Epithelial cell of proximal tubule (primary cell): ENCODE measurements at places on chromosomes 2 and 18. TPM values are rescaled to one million over a fixed set of nuclear protein-coding genes. Genes with fewer than 3 reads are reported as not detected.

DNA sequence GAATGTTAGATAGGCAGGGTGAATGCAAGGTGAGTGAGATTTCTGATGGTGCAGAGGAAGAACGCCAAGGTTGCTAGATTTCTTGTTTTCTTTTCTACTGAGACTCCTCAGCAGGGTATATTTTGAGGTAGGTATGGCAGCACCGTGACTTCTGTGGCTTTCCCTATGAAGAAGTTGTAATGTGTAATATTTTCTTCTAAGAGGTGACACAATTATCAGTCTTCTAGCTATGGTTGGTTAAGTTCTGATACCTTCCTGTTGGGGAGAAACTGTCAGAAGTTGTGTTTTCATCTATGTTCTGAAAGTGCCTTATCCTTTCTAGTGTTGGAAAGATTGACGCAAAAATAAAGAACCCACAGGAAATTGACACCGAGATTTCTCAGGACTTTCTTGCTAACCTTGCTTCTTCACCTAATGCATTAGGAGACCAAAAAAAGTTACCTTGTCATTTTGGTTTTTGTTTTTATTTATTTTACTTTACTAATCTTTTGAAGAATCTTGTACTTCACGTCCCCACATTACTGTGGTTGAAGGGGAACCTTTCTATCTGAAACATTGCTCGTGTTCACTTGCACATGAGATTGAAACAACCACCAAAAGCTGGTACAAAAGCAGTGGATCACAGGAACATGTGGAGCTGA, 11.9 kb downstream of the IL18R1 start:
- no peak for DNase-seq

Gene MSH2
- 38.1 and 46.2 TPM in 2 replicates for total RNA-seq

DNA sequence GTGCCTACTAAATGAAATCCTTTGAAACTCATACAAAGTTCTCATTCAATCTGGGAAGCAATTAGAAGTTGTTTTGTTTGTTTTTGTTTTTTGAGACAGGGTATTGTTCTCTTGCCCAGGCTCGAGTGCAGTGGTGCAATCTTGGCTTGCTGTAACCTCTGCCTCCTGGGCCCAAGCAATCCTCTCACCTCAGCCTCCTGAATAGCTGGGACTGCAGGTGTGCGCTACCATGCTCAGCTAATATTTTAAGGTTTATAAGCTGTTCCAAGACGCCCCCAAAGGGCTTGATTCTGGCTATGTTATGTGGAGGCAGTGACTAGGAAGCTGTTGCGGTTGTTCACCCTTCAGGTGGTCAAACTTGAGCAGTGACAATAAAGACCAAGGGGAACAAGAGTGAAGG, 48.5 kb downstream of the NAB1 start:
- DNase-seq: no peak

DNA sequence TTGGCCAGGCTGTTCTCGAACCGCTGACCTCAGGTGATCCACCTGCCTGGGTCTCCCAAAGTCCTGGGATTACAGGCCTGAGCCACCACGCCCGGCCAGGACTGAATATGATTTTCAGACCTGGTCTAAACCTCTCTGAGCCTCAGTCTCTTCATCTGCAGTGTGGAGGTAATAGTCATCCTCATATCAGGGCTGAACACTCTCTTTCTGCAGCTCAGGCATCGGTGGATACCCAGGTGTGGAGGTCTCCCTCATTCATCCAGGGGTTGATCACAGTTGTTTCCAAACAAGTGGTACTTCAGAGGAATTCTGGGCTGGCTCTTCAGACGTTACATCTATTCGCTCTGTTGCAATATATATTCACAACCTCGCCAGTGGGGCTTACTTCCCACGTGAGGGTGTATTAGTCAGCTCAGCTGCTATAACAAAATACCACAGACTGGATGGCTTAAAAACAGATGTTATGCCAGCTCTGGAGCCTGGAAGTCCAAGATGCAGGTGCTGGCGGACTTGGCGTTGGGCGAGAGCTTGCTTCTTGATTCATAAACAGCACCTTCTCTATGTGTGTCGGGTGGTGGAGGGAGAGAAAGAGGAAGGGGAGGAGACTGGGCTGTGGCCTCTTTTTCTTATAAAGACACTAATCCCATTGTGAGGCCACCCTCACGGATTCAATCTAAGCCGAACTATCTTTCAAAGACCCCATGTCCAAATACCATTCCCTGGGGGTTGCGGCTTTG, 2.9 kb upstream of the MBP start:
- DNase-seq: no peak

- no peak for DNase-seq
Measured at GRCh38 chr2:71614976-71615766, 161.8 kb downstream of the DYSF start.

DNA sequence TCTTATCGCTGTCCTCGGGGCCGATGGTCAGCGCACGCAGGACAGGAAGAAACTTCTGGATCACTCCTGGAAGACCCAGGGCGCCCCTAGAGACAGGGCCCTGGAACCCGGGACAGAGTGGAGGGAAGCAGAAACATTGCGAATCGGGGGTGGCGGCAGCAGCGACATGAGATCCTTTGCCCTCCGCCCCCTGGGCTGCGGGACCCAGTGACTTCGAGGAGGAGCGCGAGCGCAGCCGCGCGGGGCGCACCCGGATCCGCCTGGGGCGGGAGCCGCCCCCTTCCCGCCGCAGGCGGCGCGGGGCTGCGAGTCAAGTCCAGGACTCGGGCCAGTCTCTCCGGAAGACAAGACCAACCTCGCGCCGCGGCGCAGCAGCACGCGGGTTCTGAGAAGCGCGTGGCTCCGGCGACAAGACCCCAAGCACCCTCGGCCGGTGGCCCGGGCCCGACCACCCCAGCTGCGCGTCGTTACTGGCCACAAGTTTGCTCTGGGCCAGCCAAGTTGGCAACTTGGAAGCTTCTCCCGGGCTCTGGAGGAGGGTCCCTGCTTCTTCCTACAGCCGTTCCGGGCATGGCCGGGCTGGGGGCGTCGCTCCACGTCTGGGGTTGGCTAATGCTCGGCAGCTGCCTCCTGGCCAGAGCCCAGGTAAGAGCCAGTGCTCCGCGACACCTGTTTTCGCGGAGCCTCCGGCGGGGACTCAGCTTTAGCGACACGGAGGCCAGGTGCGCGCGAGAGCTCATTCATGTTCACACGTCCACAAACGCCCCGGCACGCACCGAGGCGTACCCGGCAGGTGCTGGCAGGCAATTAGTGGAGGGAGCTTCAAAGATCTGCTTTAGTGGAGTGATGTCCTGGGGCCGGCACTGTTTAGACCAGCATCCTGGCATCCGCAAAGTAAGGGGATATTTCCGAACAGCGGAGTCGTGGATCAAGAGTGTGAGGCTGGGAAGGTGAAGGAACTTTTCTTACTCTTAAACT, at the start of gene PTH2R:
Gene PTH2R, plus strand, starts transcription at position 319 of the 978 bp plus-strand sequence. Its CDS starts 252 bp downstream, at position 571.
- no peak for DNase-seq

GRCh38 chr2:138012968-138013367, 48.7 kb downstream of the HNMT start:
- no peak for DNase-seq

DNA sequence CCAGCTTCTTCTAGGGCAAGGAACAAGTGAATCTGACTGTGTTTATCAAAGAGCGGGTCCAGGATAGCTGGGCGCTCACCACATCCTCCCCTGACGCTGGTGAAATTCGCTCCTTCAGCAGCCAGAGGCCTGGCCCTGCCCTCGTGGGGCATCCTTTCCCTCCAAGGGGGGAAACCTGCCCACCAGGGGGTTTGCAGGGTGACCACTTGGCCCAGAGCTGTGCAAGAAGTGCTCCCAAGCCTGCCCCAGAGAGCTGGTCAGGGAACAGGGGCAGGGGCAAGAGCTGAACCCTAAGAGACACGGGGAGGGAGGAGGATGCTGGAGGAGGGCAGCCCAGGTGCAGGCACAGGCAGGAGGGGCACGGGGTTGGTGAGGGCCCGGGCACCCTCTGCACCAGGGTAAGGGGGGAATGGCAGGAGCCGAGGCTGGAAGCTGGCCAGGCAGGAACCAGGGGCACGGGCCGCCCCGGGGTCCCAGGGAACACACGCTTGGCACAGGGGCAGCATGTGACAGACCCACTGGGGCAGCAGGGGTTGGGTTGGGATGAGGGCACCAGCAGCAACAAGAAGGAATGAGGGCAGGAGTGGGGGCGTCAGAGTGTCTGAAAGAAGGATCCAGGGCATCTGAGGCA, 2.8 kb upstream of the GPR55 start:
- no peak for DNase-seq

Gene MEP1B
- total RNA-seq: not detected in 2 replicates

DNA sequence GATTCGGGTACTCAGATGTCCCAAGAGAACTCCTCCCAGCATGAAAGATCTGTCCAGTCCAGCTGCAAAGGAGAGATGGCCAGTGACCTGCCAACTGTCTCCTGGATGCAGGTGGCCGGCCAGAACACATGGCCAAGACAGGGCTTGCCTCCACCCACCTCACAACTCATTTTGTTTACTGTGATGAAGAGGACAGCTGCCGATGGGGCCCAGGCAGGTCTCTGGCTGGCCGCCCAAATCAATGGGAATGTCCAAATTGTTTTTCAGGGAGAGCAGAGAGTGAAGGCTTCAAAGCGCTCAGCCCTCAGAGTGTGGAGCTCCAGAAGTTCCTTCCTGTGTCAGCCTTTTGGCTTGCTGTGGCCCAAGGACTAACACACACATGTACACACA, 41.9 kb downstream of the FOSL2 start:
- DNase-seq: no peak

DNA sequence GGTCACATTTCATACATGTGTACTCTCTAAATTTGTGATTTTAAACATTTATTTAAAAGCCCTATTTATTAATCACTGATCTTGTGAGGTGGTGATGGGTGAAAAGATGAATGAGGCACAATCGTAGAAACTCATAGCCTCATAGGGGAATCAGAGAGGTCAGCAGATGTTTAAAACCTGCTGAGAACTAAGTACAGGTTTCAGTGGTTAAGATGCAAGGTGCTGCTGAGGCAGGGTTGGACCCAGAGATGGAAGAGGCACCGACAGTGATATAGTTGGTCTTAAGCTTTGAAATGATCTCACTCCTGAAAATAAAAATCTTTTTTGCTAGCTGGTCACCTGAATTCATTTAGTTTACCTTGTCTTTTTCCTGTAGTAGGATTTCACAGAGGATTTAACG, 49.6 kb downstream of the LINC00305 start:
- DNase-seq: no peak

- DNase-seq: no peak
Measured at GRCh38 chr2:83795777-83796176, 663.3 kb downstream of the SUCLG1 start.

DNA sequence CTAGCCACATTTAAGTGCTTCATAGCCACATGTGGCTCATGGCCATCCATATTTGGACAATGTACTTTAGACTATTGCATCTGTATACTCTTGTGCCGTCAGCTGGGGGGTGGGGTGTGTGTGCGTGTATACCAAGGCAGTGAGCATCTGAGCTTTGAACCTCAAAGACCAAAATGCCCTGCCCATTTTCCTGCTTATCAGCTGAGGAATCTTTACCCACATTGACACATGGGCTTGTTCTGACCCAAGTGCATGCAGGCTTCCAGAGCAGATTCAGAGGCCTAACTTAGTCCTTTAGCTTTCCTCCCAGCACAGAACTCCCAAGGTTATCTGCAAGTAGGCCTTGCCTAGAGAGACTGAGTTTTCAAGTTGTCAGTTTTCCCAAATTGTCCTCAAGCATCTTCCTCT, 11.1 kb upstream of the MOCOS start:
- DNase-seq: no peak

GRCh38 chr2:3285901-3286645, 91.5 kb downstream of the EIPR1 start:
- no peak for DNase-seq

Gene STK17B
- total RNA-seq: 15.7 and 15.8 TPM in 2 replicates

- no peak for DNase-seq
Measured at GRCh38 chr2:212973347-212973746, 178.1 kb downstream of the IKZF2 start.

Gene SIX3
- total RNA-seq: not detected in 2 replicates

DNA sequence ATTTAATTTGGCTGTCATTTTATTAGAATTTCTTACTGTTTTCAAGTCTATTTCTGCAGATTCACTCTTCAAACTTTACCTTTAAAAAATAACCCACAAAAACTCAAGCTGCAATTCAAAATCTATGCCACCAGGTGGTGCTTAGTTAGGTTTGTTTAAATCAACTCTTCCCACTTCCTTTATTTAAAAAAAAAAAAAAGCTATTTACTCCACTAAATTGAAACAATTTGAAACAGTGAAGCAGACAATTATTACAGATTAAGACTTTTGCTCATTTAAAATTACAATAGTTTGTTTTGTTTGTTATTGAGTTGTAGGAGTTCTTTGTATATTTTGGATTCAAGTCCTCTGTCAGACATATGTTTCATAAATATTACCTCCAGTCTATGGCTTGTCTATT, 300.0 kb downstream of the PDE11A start:
- no peak for DNase-seq

Gene RIT2
- total RNA-seq: not detected in 2 replicates

Gene AKAIN1
- total RNA-seq: not detected in 2 replicates

DNA sequence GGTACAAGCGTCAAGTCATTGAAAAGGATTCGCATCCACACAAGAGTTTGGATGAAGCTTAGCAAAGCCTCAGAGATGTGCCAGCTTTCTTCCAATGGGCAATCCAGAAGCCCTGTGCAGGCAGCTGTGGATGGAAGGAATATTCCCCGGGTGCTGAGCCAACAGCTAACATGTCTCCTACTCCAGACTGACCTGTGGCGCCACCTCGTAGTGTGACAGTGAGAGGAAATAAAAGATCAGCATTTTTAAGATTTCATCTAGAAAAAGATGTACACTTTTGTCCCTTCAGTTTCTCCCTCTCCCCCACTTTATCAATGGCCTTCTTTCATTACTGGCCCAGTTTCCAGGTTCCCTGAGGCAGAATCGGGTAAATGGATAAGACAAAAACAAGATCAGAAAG, 48.9 kb upstream of the SPATS2L start:
- no peak for DNase-seq

GRCh38 chr2:215364157-215365155, 52.6 kb downstream of the ATIC start:
- no peak for DNase-seq

DNA sequence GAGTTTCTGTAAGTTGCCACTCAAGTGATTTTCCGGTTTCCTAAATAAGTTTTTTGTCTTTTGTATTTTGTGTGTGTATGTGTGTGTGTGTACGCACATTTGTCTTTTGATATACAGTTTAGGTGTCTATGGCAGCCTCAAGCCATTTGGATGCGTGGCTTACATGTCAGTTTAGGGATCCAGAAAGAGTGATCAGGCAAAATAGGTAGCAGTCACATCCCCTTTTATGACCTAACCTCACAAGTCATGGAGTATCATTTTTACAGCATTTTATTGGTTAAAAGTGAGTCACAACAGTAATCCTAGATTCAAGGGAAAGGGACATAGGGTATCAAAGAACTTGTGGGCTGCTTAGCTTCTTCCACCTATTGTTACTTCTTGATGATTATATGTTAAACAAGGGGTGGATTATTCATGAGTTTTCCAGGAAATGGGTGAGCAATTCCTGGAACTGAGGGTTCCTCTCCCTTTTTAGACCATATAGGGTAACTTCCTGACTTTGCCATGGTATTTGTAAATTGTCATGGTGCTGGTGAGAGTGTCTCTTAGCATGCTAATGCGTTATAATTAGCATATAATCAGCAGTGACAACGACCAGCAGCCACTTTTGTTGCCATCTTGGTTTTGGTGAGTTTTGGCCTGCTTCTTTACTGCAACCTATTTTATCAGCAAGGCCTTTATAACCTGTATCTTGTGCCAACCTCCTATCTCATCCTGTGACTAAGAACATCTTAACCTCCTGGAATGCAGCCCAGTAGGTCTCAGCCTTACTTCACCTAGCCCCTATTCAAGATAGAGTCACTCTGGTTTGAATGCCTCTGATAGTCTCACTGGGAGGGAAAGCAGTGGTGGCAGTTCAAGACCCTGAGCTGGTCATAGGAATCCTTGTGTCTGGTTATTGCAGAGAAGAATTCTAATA, 8.6 kb upstream of the SOCS6 start:
- no peak for DNase-seq

GRCh38 chr18:8091035-8091434, 518.2 kb upstream of the RAB12 start:
- no peak for DNase-seq

Gene NT5DC4
- total RNA-seq: not detected in 2 replicates
